ENCODE measurements at places on chromosomes 13 and 19.

DNA sequence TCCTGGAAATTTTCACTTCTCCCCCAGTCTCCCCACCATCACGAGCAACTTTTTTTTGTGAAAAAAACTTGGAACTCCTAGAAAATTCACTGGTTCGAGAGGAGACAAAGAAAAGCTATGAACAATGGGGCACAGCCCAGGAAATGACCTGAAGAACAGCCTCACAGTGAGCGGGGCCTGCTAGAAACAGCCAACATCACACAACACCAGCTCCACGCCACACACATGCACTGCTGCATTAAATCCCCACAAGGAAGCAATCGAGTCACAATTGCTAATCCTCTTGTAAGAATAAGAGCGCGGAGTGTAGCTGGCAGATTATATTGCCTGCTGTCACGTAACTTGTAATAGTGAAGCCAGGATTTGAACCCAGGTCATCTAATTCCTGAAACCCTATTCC is 48.8 kb downstream of the SLC7A1 start:
- DNase-seq, result no peak

DNA sequence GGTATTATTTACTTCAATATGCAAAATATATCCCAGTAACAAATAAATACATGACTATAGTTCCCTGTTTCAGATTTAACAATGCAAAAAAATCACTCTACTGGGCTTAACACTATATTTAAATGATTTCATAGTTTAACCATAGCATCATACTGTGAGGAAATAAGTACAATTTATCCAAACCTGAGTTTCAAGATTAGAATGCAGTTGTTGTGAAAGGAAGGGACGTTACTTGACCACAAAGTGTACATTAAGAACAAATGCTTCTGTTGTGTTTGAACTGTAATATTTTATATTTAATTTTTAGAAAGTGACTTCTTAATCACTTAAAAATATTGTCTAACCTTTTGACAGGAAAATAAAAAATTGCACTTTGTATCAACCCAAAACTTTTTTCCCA is 1747.9 kb upstream of the SPRY2 start:
- DNase-seq, result no peak

GRCh38 chr19:18741124-18742121 is 49.7 kb downstream of the COMP start:
- no peak for DNase-seq

DNA sequence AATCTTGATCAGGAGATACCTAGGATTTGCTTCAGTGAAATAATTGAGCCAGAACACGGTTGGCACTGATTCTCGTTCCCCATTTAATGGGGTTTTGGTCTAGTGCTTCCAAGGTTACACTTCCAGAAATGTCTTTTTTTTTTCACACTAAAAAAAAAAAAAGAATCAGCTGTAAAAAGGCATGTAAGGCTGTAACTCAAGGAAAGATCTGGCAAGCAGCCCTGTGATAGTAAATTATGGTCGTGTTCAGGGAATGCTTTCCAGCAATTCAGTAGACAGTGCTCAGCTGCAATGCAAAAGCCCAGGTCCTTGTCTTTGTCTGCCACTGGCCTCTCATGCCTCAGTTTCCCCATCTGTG is 27.2 kb upstream of the NDUFS7 start:
- DNase-seq, result no peak

DNA sequence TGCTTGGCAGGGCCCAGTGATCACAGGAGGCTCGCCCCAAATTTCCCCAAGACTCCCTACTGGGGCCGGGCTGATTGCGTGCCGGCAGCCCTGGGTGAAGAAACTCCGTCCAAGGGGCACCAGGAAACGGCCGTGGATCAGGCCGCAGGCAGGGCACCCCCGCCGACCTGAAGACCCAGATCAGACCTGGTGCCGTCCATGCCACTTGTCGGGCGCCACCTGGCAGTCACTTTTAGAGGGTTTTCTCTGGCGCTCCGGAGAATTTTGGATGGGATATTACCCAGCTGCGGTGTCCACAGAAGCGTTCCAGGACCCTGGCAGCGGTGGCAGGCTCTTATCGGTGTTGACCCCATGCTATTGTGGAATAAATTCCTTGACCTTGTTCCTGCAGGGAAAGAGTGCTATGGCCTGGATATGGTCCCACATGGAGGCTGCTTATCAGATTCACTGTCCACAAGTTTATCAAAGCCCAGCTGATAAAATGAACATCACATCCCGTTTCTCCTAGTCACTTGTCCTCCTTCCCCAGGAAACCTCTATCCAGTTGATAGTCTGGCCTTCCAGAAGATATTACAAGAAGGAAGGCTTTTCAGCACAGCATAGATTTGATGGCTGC is 38.2 kb downstream of the IGFL2 start:
- DNase-seq, result no peak

- DNase-seq, result no peak
Measured at GRCh38 chr19:6018786-6019185, 40.8 kb upstream of the RANBP3 start.

DNA sequence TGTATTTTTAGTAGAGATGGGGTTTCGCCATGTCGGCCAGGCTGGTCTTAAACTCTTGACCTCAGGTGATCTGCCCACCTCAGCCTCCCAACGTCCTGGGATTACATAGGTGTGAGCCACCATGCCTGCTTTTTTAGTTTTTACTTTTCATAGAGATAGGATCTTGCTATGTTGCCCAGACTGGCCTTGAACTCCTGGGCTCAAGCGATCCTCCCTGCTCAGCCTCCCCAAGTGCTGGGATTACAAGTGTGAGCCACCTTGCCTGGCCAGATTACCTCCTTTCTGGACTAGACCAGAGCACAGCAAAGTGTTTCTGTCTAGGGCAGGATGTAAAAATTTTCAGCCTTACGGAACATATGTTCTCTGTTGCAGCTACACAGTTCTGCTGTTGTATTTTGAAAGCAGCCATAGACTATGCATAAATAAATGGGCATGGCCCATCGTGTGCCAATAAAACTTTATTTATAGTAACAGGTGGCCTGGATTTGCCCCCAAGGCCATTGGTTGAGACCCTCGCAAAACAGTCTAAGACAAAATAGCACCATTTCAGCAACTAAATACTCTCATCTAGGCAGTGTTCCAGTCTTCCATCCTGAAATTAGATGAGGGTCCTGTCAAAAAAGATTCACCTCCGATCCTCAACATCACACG is 36.0 kb downstream of the GNG7 start:
- no peak for DNase-seq

DNA sequence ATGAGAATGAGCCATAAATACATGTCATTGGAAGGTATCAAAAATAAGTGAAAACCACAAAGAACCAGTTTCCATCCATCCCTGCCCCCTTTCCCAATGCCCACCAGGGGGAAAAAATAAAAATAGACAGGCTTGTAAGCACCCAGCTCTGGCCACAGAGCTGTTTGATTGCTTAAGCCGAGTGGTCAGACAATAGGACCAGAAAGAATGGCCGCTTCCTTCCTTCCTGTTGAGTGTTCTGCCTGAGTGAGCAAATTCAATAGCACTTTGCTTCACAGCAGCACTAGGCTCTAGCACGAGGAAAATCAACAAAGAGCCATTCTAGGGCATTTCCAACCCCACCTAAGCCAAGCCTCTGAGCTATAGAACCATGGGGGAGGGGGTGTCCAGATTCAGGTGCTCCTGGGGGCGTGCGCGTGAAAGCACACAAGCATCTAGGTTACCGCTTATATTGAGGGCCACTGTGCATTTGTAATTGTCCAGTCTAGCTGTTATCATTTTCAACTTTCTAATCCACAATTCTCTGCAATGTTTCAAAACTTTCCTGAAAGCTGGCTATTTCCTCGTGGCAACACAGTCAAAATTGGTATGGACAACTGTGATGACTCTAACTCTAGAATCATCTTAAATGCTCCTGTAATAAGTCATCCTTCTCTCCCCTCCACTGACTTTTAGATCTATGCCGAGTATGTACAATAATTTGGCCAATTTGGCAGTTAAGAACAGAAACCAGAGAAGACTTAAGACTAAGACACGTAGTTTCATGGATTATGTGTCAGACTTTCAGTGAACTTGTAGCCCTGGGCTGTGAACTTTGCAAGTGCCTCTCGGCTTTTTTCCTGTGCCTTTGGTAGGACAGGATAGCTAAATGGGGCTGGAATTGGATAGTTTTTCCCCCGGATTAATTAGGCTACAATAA is 64.3 kb downstream of the SPRY2 start:
- peak; percentile 8 for DNase-seq

GRCh38 chr19:35533822-35534392 is 651 bp downstream of the GAPDHS start:
- no peak for DNase-seq

- DNase-seq, result peak; percentile 80
Measured at GRCh38 chr19:34134190-34135053, 37.9 kb upstream of the LSM14A start.

DNA sequence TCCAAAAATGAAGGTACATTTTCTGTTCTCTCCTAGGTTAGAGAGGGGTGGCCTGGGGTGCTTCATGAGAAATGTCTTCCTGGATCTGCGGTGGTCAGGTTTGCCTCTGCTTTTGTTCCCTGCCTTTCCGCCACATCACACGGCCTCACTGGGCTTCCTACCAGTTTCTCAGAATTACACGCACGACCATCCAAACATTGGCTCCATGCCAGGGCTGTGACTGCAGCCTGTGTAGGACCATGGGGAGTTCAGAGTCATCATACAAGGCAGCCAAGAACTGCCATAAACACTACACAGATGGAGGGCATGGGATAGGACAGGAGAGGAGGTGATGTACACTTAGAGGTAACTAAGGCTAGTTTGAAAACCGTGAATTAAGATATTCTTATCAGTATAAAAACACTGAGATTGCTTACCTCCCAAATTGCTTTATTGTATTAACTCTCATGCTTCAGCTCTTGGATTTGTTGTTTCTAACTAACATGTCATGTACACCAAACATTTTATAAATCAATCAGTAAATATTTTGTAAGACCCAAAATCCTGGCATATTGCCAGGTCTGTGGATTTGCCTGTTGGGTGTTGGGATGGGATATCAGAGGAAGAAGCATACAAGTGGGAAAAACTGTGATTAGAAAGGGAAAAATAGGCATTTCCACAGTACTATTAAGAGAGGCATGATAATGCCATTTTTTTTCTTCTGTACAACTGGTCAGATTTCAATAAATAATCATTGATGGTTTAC is 45.2 kb downstream of the CDADC1 start:
- no peak for DNase-seq

DNA sequence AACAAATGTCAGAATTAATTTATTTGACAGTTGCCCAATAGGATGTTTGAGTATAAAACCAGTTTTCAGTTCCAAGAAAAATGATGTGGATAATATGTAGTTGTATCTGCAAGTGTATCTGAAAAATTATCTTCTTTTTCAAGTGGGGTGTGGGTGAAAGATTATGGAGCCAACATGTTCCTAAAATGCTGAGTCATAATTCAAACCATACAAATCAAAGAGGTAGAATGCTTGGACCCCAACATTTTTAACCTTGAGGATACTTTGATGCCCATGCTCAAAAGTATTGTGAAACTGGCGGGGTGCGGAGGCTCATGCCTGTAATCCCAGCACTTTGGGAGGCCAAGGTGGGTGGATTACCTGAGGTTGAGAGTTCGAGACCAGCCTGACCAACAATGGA is 54.0 kb upstream of the ZNF724 start:
- DNase-seq, result no peak

GRCh38 chr13:27496536-27497273 is 46.3 kb upstream of the MTIF3 start:
- no peak for DNase-seq

GRCh38 chr13:34620862-34621261 is 321.2 kb upstream of the NBEA start:
- no peak for DNase-seq

DNA sequence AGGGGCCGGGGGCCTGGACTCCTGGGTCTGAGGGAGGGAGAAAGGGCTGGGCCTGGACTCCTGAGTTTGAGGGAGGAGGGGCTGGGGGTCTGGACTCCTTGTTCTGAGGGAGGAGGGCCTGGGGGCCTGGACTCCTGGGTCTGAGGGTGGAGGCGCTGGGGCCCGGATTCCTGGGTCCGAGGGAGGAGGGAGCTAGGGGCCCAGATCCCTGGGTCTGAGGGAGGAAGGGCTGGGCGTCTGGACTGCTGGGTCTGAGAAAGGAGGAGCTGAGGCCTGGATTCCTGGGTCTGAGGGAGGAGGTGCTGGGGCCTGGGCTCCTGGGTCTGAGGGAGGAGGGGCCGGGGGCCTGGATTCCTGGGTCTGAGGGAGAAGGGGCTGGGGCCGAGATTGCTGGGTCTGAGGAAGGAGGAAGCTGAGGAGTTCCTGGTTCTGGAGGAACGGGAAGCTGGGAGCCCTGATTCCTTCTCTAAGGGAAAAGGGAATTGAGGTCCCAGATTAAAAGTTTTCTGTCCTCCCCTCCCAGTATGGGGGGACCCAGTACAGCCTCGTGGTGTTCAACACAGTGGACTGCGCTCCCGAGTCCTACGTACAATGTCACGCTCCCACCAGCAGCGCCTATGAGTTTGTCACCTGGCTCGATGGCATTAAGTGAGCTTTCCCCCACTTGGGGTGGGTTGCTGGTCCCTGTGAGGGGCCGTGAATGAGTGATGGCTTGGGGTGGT is 721 bp downstream of the MED25 start:
- DNase-seq, result no peak

DNA sequence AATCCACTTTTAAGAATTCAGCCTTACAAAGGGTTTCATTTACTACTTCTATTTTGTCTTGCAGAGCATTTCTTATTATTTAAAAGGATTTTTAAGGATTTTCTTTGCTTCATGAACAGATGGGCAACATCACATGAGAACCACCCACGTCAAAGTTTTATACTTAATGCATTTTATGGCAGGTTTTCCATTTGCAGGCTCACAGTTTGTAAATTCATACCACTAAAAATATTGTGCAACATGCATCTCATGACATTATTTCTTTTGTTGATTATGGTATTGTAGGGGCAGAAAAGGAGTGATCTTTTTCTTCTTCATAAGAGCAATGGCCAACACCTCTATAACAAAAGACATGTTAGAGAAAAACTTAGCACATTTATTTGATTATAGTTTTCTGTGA is 554.0 kb upstream of the SPRY2 start:
- DNase-seq, result no peak

All from head of caudate nucleus (tissue), 42 donors.